ENCODE measurements at places on chromosomes 3 and 15. TPM values are rescaled to one million over a fixed set of nuclear protein-coding genes. Genes with fewer than 3 reads are reported as not detected.

The CEP19 gene
- total RNA-seq: 1.6 TPM

The DAZL gene
- not detected for total RNA-seq

GRCh38 chr15:29470794-29471193 is 201.2 kb upstream of the NSMCE3 start:
- no peak for DNase-seq

- peak; percentile 61 for DNase-seq
Measured at GRCh38 chr15:65189102-65189740, 4.1 kb upstream of the CLPX start.

- no peak for DNase-seq
Measured at GRCh38 chr3:55198554-55198953, 270.7 kb upstream of the LRTM1 start.

The CA12 gene
- 1.3 TPM for total RNA-seq

- DNase-seq: peak; percentile 24
Measured at GRCh38 chr3:57555306-57555705, 768 bp upstream of the PDE12 start.

DNA sequence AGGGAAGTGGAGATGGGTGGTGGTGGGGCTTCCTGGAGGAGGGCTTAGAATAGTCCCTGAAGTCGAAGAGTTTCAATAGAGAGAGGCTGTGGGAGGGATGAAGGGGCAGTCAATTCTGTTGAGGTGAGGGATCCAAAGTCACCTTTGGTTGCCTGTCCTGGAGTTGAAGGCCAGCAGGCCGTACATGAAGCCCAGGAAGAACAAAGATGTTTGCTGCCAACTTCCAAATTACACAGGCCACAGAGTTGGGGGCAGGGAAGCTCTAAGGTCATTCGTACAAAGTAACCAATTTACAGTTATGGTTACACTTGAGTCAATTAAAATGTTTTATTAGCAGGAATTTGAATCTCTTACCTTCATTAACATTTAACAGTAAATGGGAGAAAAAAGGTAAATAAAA is 77.9 kb downstream of the FOXB1 start:
- DNase-seq: no peak

GRCh38 chr15:63948971-63949370 is 97.3 kb downstream of the DAPK2 start:
- DNase-seq: no peak

DNA sequence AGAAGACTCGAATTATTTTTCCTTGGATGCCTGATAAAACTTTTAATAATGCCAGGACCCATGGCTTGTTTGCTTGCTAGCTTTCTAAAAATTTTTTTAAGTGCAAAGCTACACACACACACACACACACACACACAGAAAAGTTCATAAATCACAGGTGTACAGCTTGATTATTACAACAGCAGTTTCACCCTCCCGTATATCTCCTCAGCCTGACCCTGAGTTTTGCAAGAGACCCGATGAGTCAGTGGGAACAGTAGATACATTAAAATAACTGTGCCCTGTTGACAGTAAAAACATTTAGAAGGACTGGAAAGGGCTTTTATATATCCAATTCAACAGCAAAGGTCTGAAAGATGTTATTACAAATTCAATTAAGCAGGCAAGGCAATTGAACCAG is 46.7 kb downstream of the EMC4 start:
- DNase-seq: no peak

The ITIH4 gene
- 3.7 TPM for total RNA-seq

The TRIM71 gene
- total RNA-seq: 68.4 TPM

The LDHAL6B gene
- total RNA-seq: not detected

GRCh38 chr3:195103623-195104022 is 167.3 kb downstream of the XXYLT1 start:
- no peak for DNase-seq

- peak; percentile 59 for DNase-seq
Measured at GRCh38 chr3:30607032-30607833, 832 bp downstream of the TGFBR2 start.

DNA sequence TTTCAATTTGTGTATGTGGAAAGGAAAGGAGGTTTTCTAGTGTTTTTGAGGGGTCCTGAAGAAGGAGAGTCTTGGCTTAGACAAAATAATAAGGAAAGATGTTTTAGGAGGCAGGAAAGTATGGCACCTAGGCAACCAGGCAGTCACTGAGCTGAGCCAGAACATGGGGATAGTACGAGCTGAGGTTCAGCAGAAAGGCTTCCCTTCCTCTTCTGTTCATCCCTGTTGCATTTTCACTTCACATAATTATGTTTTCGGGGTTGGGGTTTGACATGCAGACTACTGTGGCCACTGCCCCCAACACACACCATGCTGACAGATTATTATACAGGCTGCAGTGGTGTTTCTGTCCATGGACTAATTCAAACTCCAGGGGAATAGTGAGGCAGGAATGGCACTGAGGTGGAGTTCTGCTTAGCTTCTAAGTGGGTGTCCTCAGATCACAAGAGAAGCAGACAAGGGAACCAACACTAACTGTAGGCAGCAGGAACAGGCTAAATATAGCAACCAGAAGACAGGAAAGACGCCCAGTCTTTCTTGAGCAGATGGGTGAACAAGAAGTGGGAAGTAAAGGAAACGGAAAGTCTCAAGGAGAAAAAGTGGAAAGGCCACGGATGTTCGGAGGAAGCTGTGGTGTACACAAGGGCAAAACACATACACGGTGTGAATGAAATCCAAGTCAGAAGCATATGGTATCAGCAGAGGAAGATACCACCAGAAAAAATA is 305.8 kb downstream of the PLCL2 start:
- no peak for DNase-seq

- no peak for DNase-seq
Measured at GRCh38 chr3:72189339-72189738, 404.4 kb upstream of the PROK2 start.

DNA sequence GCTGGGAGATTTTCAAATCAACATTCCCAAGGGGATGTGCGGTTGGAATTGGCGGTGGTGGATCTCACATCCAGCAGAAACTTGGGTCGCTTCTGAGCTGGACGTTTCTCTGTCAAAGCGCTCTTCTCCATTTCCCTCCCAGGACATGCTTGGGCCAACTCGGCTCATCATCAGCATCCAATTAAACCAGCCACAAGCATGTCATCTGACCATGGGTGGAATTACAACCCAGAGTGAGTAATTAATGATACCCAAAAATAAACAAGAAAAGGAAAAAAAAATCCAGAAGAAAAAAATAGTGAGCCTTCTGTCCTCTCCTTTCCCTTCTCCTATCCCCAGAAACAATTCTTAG is 111.2 kb downstream of the XXYLT1 start:
- no peak for DNase-seq

DNA sequence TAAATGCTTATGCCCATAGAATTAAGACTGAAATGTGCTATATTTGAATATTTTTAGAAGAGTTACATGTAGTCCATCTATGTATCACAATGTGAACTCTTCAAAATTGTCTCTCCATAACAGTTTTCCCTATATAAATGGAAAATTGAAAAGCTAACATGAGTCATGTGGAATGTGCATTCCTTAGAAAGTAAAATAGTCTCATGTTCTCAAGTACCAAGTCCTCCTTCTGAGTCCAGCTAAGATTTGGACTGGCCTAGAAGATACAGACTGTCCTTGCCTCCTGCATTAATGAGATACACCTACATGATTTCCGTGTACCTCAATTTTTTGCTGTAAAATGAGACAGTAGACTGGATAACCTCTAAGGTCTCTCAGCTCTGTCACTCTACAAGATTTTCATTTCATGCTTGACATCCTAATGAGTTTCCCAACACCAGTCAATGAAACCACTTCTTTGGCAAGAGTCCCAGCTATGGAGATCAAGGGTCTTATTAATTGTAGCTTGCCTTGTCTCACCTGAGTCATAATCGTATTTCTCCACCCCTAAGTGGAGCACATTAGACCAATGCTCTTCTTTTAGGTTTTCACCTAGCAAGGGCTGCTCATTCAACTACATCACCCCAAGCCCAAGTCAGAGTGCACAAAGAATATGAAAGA is 350.6 kb upstream of the IL12A start:
- no peak for DNase-seq

The SGO1 gene
- 27.2 TPM for total RNA-seq

DNA sequence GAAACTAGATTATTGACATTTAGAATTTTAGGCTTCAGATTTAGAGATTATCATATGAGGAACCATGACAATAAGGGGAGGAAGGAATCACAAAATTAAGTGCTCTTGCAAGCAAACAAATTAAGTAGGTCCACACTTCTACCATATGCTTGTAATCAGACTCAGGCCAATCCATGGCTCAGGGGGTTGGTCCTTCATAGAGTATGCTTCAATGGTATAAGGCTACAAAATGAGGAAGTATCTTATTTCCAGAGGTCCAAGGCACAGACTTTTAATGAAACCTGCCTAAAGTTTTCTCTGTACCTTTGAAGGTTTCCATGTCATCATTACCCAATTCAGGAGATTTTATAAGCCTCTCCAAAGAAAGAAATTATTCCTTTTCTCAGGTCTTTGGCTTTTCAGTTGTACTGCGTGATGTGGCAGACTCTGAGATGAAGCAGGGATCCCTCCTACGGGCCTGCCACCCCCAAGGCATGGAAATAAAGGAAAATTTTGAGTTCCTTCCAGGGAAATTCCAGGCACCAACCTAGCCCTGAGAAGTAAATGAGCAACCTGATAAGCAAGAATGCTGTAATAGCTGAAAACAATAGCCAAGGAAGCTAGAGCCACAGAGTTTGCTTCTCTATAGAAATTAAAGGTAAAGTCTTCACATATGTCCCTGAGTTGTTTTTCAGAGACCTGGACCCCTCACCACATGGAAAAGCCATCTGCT is 36.3 kb downstream of the SERPINI2 start:
- no peak for DNase-seq

GRCh38 chr3:4447295-4447999 is 19.6 kb downstream of the SUMF1 start:
- no peak for DNase-seq

GRCh38 chr15:36414670-36415069 is 164.8 kb upstream of the CDIN1 start:
- no peak for DNase-seq

DNA sequence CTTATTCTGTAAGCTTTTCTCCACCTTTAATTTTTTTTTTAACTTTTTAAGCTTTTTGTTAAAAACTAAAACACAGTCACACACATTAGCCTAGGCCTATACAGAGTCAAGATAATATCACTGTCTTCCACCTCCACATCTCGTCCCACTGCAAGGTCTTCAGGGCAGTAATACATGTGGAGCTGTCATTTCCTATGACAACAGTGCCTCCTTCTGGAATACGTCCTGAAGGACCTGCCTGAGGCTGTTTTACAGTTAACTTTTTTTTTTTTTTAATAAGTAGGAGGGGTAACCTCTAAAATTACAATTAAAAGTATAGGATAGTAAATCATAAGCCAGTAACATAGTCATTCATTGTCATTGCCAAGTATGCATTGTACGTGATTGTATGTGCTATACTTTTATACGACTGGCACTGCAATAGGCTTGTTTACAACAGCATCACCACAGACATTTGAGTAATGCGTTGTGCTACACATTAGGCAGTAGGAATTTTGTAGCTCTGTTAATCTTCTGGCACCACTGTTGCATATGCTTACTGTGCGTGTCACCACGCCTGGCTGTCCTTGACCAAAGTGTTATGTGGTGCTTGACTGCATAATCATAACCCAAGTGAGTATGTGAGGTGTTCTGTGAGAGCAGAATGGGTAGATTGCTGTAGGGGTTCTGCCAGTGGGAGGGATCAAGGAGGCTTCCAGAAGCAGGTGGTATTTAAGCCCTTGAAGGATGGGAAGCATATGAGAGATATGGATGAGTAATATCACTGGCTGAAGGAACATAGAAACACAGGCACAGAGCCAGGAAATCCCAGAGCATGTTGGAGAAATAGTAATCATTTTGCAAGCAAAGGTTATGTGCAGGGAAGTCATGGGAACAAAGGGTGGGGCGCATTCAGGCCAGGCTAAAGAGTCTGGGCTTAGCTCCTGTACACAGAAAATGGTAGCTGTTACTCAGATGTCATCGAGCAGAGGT is 18.3 kb downstream of the FBXO22 start:
- peak; percentile 62 for DNase-seq

DNA sequence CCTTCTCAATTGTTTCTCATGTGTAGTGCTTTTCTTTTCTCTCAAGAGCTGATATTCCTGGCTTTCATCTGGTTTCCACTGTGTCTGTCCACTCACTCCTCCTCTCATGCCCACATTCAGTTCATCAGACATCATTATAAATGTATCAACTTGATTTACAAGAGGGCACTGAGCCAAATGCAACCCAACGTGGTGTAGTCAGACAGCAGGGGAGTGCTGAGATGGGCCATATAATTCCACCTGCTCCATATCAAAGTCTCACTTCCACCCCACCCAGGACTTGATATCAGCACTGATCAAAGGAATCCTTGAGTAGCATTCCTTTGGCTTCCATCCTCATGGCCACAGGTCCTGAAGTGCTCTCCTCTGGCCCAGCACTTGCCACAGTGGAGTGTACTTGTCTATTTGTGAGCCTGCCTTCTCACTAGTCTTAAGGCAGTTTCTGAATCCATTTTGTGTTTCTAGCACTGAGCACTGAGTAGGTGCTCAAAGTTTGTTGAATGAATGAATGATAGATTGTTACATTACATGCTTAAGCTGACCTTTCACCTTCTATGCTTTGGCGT is 252.8 kb downstream of the CLSTN2 start:
- no peak for DNase-seq

The MUSTN1 gene
- 1.8 TPM for total RNA-seq

The P2RY14 gene
- not detected for total RNA-seq

GRCh38 chr3:158384019-158384418 is 187.0 kb upstream of the MLF1 start:
- no peak for DNase-seq

The GRK7 gene
- total RNA-seq: not detected

The TGM5 gene
- not detected for total RNA-seq

- DNase-seq: peak; percentile 65
Measured at GRCh38 chr3:184314700-184315542, 515 bp downstream of the EIF4G1 start.

DNA sequence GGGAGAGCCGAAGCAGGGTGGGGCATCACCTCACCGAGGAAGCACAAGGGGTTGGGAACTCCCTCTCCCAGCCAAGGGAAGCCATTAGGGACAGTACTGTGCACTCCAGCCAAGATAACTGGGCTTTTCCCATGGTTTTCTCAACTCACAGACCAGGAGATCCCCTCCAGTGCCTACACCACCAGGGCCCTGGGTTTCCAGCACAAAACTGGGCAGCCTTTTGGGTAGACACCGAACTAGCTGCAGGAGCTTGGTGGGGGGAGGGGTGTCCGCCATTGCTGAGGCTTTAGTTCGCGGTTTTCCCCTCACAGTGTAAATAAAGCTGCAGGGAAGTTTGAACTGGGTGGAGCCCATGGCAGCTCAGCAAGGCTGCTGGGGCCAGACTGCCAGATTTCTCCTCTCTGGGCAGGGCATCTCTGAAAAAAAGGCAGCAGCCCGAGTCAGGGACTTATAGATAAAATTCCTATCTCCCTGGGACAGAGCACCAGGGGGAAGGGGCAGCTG is 129.6 kb upstream of the LMCD1 start:
- DNase-seq: no peak

DNA sequence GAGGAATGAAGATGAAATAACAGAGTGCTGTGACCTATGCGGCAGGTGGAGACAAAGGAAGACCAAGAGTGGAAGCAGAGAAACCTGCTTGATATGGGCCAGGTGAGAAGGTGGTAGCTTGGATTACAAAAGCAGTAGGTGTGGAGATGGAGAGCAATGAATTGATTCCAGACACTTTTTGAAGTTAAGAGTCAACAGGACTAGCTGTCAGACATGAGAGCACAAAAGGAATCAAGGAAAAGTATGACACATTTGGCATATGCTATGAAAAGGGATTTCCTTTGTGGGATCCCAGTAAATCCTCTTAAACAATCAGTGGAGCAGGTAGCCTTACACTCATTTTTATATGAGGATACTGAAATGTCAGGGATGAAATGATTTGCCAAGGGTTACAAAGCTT is 160.5 kb downstream of the GREM1 start:
- no peak for DNase-seq

The RTP1 gene
- total RNA-seq: not detected

The HDC gene
- not detected for total RNA-seq
